ENCODE measurements at places on chromosomes 6 and 20.
A peak's percentile ranks its signal among the peaks of the same experiment; 100 is the strongest.

DNA sequence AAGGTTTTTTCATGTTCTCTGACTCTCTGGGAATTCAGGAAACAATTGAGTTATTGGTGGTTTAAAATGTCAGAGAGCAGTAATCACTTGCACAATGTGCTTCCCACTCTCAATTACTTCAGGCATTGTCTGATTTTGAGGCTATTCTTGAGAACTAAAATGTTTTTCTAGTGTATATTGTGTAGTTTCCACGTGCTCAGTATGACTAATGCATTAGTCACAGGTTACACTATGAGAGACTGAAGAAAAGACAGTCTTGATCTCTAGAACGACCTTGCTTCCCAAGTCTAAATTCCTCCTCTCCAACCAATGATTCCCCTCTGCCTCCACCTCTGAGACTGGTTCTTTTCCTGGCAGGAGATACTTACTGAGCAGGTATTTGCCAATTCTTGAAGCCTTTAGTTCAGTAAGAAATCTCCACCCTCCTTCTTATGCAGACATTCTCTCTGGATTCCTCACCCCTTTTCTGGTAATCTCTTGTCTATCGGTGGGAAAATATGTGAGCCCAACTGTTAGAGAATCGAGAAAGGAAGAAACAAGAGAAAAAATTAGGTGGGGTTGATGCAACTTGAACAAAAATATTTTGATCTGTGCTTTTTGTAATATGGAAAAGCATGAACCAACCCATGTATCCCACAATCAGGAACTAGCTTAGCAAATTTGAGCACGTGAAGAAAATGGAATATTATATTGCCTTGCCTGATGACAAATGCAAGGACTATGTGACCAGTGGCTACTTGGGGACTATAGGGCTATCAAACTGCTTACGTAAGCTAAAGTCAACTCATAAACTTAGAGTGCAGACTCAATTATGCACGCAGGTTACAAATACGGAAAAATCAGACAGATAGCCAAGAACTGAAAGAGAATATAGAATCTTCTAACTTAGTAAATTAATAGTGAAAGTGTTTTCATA is 61.1 kb upstream of the SLC22A16 start:
- H3K36me3 ChIP-seq = no peaks in the 10 kb centered on the region
- H3K27me3 ChIP-seq = peaks cover 81% of the 10 kb centered on the region
- H3K4me3 ChIP-seq = no peak overlapping the region
- peaks cover 10% of the 10 kb centered on the region for H3K4me1 ChIP-seq
- no peak overlapping the region for H3K27ac ChIP-seq

- no peak for DNase-seq
- peaks cover 2% of the 10 kb centered on the region for H3K4me1 ChIP-seq
- H3K27me3 ChIP-seq = no peaks in the 10 kb centered on the region
- H3K27ac ChIP-seq = no peak overlapping the region
Observed at GRCh38 chr20:22905658-22906057, 129.5 kb upstream of the SSTR4 start.

DNA sequence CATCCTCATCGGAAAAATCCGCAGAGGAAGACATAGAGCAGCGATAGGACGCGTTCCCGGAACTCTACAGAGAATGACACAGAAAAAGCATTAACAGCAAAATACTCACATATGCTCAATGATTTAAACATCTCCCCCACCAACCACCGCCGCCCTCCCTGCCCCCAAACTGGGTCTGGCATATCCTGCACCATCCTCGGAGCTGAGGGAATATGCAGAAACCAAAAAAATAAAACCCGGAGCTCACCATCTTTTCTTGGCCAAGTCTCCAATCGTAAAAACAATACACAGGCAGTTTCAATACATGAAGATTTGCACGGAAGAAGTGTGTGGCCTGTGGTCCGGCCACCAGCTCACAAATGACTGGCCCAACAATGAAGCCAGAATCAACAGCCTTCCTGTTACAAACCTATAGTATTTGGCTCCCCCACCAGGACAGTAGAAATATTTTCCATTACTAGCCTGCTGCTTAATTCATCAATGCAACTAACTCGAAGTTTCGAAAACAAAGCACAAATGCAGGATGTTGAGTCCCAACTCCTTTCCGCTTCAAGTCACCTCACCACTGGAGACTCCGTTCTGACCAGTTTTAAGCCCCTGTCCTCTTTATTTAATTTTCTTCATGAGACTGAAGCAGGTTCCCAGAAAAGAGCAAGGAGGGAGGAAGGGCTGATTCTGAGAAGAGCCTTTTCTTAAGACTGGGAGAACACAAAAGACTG is 103.2 kb upstream of the BEND6 start:
- peaks cover 29% of the 10 kb centered on the region for H3K4me1 ChIP-seq
- peak overlapping the region; percentile 83 for H3K27ac ChIP-seq
- H3K4me3 ChIP-seq = peak overlapping the region; percentile 63
- DNase-seq = peak; percentile 95
- no peaks in the 10 kb centered on the region for H3K36me3 ChIP-seq

DNA sequence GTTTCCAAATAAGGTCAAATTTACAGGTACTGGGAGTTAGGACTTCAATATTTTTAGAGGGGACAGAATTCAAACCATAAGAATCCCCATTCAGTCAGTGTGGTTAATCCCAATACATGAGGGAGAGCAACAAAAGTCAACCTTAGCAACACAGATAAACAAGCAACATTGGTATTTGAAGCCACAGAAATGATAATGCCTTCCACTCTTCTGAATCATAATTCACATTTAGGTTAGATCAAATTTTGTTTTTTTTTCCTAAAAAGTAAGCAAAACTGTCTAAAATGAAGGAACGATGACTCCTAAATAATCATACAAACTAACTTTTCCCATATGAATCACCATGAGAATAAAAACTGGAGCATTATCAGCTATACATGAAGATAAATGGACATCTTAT is 246.0 kb upstream of the TENT5A start:
- H3K4me1 ChIP-seq = peaks cover 3% of the 10 kb centered on the region
- DNase-seq = no peak
- H3K27ac ChIP-seq = no peak overlapping the region
- no peaks in the 10 kb centered on the region for H3K27me3 ChIP-seq
- H3K4me3 ChIP-seq = no peak overlapping the region
- H3K36me3 ChIP-seq = no peaks in the 10 kb centered on the region

GRCh38 chr6:33610779-33611732 is 10.1 kb upstream of the ITPR3 start:
- H3K4me1 ChIP-seq = peaks cover 20% of the 10 kb centered on the region
- DNase-seq = no peak
- no peaks in the 10 kb centered on the region for H3K36me3 ChIP-seq
- no peaks in the 10 kb centered on the region for H3K27me3 ChIP-seq
- no peak overlapping the region for H3K4me3 ChIP-seq

DNA sequence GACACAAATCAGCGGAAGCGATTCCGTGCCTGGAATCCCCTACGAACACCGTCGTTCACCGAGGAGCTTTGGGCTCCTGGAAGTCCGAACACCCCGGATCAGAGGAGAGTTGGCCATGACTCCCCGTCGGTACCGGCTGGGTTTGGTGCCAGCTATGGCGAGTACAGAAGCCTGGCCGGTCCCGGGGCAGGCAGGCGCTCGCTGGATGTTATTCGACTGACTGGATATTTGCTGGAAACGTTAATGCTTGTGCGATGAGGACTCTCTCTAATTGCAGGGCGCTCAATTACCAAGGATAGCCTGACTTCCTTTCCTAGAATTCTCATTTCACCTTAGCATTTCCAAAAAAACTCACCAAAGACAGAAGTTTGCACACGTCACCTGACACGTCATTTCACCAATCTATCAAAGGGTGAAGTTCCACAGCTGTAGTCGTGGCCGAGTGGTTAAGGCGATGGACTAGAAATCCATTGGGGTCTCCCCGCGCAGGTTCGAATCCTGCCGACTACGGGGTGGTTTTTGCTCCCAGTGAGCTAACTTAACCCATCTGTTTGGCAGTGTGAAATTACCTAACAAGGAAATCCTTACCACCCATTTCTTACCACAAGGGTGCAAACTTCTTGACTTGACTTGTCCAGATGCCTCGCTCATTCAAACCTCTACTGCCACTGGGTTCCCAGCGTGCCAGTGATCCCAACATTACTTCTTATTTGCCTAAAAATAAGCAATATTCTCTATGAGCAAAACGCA is 22.7 kb upstream of the ZNF184 start:
- H3K27me3 ChIP-seq = peaks cover 11% of the 10 kb centered on the region
- no peak overlapping the region for H3K27ac ChIP-seq
- H3K36me3 ChIP-seq = no peaks in the 10 kb centered on the region
- peaks cover 7% of the 10 kb centered on the region for H3K4me1 ChIP-seq

- no peak within 1 kb of the TSS for H3K27ac ChIP-seq
- H3K27me3 ChIP-seq = peaks cover 8% of the 10 kb centered on the region
- peaks cover 19% of the 10 kb centered on the region for H3K4me1 ChIP-seq
Observed at GRCh38 chr20:35226126-35226883, at the start of gene MMP24. Gene MMP24 (plus strand): TSS chr20:35226690. CDS start chr20:35226739, 49 bp downstream.

DNA sequence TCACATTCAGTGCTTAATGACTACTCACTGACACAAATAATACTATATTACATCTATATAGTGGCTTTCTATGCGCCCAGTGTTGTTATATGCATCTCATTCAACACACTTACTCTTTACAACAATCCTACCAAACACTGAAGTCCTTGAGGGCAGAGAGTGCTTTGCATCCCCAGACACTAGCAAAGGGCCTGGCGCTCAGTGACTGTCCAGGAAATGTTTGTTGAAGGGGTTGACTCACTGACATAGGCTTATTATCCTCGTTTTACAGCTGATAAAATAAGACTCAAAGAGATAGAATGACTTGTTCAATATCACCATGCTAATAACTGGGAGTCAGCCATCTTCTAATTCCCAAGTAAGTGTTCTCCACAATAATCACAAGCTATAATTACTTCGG is 163.3 kb downstream of the ARHGAP18 start:
- no peaks in the 10 kb centered on the region for H3K27me3 ChIP-seq
- H3K27ac ChIP-seq = no peak overlapping the region
- H3K4me3 ChIP-seq = no peak overlapping the region

- no peak overlapping the region for H3K27ac ChIP-seq
- no peak overlapping the region for H3K4me3 ChIP-seq
- H3K27me3 ChIP-seq = no peaks in the 10 kb centered on the region
- H3K4me1 ChIP-seq = no peaks in the 10 kb centered on the region
- H3K36me3 ChIP-seq = no peaks in the 10 kb centered on the region
Observed at GRCh38 chr6:144602523-144603180, 317.5 kb downstream of the UTRN start.

GRCh38 chr6:96809119-96809518 is 28.2 kb downstream of the GPR63 start:
- H3K4me3 ChIP-seq = no peak overlapping the region
- H3K27me3 ChIP-seq = no peaks in the 10 kb centered on the region
- no peaks in the 10 kb centered on the region for H3K4me1 ChIP-seq
- no peaks in the 10 kb centered on the region for H3K36me3 ChIP-seq

GRCh38 chr6:161444464-161444863 is 170.6 kb upstream of the AGPAT4 start:
- H3K4me1 ChIP-seq = no peaks in the 10 kb centered on the region
- H3K27me3 ChIP-seq = no peaks in the 10 kb centered on the region
- no peak overlapping the region for H3K4me3 ChIP-seq
- no peaks in the 10 kb centered on the region for H3K36me3 ChIP-seq
- no peak overlapping the region for H3K27ac ChIP-seq

DNA sequence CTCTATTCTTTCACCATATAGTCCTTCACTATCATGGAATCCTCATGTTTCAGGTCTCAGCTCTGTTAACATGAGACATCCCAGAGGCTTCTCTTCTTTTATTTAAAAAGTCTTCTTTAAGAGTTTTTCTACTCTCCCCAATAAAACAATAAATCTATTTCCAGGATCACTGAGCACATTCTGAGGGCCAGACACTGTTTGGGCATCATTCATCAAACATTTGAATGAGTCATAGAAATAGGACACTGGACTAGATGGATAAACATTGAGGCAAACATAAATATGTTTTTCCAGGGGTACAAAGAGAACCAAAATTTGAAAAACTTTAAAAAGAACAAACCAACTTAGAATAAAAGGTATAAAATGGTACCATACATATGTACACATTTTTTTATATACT is 554.4 kb downstream of the KIF16B start:
- no peak overlapping the region for H3K27ac ChIP-seq
- H3K36me3 ChIP-seq = no peaks in the 10 kb centered on the region
- H3K27me3 ChIP-seq = no peaks in the 10 kb centered on the region
- no peak overlapping the region for H3K4me3 ChIP-seq
- no peak for DNase-seq
- H3K4me1 ChIP-seq = no peaks in the 10 kb centered on the region

DNA sequence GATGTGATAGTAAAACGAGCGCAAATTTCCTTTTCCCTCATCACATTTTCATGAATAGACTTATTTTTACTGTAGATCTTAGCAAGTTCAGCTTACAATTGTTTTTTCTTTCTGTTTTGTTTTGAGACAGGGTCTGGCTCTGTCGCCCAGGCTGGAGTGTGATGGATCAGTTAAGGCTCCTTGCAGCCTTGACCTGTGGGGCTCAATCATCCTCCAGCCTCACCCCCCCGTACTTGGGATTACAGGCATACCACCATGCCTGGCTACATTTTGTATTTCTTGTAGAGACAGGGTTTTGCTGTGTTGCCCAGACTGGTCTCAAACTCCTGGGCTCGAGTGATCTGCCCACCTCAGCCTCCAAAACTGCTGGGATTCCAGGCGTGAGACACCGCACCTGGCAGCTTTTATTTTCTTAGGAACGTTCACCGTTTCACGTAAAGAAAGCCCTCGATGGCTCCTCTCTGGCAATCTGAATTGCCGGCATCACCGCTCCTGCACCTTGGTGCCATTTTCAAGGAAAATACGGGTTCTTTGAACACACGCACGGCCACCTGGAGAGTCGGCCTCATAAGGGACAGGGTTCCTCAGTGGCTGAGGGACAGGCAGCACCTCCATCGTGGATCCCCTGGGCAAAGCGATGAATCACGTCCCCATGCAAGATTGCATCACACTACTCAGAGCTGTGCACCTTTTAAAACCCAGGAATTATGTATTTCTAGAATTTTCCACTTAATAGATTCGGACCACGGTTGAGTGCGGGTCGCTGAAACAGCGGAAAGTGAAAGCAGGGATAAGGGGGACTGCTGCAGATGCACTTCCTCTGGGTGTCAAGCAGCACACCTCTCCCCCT is 78.7 kb downstream of the IRF4 start:
- H3K27me3 ChIP-seq = no peaks in the 10 kb centered on the region
- H3K4me3 ChIP-seq = no peak overlapping the region
- no peaks in the 10 kb centered on the region for H3K36me3 ChIP-seq
